ENCODE measurements at places on chromosomes 1 and 21.

GRCh38 chr1:170049176-170049800, 25.2 kb downstream of the KIFAP3 start:
- DNase-seq: no peak

- DNase-seq: no peak
Observed at GRCh38 chr1:15676010-15676409, 8.1 kb upstream of the PLEKHM2 start.

DNA sequence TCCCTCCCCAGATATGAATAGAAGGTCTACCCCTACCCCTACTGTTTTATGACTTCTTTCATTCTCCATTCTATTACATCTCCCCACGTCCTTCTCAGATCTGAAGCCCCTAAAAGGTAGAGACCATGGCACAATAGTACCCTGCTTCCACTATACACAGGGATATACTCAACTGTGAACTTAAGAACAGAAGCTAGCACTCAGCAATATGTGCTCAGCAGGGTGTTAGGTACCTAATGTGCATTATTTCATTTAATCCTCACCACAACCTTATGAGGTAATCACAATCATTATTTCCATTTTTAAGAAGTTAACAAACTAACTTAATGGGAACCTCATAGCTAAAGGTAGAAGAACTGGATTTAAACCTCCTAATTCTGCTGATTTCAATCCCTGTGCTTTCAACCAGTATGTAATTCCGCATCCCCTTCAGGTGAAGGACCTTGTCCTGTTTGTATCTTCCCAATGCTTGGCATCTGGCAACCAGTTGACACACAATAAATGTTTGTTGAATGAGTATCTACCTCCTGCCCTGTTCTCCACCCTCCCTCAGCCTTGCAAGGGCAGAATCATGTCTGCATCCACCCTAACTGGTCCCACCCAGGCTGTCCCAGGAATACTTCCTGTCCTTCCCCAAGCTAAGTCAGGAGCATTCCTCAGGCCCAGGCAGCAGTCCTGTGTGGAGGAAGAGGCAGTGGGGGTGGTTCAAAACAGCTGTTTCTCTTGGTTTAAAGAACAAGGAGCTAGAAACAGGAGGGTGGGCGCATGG, 6.5 kb downstream of the DENND2D start:
- no peak for DNase-seq

DNA sequence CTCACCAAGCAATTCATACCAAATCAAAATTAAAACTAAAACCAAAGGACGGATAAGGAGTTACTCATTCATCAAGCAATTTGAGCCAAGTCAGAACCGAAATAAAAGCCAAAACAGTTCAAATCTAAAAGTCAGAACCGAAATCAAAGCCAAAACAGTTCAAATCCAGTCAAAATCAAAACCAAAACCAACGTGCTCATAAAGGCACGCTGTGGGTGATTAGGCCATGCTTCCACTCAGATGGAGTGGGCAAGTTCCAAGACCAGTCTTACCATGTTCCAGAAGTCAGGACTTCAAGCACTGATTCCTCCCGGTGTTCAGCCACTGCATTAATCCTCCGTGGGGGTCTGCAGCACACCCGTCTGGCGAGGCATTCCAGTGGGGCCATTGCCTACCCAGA, 409.3 kb downstream of the TGFB2 start:
- DNase-seq: no peak

DNA sequence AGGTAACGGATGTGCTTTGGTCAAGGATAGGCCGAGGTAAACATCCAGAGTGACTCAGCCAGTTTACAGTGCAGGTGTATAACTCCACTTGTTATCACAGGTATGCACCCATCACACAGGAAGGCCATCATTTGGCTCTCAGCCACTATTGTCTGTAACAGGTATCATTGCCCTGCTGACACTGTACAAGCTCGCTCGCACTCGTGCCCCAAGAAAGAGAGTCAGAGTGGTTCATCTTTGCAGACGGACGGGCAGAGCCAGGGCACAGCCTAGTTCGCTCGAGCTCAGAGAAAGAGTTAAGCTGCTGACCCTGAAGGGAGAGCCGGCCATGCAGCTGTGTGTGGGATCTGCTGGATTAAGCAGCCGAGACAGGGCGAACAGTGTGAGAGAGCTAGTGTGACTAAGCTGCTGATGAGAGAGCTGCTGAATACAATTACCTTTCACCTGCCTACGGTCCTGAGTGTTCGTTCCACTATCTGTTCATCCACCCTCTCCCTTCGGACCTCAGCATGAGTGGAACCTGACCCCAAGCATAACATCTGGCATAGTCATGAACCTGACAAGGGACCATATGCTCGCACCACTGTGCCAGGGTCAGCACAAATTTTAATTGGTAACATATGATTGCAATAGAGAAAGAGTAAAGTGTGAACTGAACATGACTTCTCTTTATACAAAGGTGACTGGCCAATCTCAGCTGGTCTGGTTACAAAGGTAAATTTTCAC, 27.0 kb upstream of the LYPD8 start:
- no peak for DNase-seq

DNA sequence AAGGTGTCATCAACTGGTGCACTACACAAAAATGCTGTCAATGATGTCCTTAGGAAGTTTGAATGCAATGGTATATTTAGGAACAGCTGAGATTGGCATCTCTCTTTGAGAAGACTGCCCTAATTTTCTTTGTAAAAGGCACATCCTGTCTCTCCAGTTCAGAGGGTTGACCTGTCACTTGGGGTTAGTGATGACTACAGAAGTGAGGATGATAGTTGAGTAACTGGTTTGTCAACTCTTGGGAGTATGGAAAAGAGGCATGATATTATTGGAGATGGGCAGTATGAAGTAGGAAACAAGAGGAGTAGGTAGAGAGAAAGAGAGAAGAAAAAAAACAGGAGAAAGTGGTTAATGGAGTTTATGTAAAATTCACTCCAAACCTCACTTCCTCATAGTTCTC, 40.4 kb upstream of the PIGC start:
- DNase-seq: no peak

DNA sequence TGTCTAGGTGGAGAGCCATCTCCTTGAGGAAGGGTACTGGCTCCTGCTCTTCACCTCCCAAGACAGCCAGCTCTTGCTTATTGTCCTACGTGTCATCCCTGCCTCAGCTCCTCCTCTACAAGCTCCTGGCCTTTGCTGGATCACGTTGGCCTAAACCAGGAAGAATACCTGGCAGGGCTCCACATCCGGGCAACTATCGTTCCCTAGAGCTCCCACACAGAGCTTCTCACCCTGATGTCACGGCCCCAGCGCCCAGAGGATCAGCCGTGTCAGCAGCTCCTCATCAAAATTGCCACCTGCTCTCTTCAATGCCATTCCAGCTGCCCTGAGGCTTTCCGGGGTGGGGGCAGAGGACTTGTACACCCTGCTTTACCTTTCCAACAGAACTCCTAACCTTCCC, 1.9 kb upstream of the TPM3 start:
- no peak for DNase-seq

GRCh38 chr1:35030756-35031446, 844 bp downstream of the ZMYM6 start:
- no peak for DNase-seq

DNA sequence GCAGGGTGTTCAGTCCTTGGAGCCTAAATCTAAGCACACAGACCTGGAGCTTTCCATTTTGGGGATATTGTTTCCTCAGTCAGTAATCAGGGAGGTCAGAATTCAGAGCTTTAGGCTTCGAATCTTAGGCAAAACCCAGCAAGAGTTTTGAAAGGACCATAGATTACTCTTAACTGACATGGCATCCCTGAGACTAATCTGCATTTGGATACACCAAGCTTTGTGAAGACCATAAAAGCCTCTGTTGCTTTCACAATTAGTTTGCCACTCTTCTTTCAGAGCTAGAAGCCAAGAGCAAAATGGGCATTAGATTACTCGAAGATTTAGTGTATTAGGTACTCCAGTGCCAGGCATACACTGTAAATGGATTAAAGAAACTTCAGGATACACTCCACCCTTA, 131.8 kb upstream of the GREM2 start:
- no peak for DNase-seq

GRCh38 chr1:15172405-15173259, 19.1 kb downstream of the TMEM51 start:
- no peak for DNase-seq

DNA sequence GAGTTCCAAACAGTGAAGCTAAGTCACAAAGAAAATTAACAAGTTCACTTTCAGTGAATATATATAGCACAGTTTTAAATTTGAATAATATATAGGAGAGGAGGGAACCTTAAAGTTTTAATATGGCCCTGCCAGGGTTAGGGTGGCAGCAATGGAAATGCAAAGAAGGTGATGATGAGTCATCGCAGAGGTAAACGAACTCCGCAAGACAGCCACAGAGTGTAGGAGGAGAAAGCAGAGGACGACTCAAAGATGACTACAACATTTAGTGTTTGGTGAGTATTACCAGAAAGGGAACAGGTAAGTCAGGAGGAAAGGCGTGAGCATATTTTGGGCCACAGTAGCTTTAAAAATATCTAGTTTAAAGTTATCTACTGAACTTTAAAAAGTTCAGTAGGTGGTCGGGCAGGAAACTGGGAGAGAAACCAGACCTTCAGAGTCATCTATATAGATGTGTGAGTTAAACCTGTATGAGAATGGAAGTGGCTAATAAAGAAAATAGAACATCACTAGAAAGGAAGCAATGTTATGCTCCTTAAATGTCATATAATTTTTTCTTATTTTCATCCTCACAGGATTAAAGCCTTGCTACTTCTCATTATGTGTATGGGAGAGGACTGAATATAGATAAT, 75.7 kb downstream of the UCHL5 start:
- DNase-seq: no peak

DNA sequence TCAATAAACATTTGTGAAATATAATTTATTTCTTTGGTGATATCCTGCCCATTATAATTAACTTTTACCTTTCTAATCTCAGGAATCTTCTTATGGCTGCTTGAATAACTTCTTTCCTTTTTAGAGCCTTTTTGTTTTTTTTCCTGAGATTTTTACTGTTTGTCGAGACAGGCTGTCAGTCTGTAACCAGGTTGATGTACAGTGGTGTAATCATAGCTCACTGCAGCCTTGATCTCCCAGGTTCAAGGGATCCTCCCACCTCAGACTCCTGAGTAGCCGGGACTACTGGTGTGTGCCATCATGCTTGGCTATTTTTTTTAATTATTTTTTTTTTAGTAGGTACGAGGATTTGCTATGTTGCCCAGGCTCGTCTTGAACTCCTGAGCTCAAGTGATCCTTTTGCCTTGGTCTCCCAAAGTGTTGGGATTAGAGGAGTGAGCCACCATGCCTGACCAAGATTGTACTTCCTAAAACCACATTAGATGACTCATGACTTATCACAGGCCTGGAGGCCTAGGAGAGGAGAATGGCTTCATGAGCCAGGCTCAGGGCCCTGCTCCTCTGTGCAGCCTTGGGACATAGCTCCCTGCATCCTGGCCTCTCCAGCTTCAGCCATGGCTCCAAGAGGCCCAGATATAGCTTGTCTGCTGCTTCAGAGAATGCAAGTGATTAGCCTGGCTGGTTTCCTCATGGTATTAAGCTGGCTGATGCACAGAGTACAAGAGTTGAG, 48.6 kb downstream of the CTH start:
- DNase-seq: no peak

- DNase-seq: no peak
Observed at GRCh38 chr1:88566615-88567387, 117.3 kb upstream of the PKN2 start.

DNA sequence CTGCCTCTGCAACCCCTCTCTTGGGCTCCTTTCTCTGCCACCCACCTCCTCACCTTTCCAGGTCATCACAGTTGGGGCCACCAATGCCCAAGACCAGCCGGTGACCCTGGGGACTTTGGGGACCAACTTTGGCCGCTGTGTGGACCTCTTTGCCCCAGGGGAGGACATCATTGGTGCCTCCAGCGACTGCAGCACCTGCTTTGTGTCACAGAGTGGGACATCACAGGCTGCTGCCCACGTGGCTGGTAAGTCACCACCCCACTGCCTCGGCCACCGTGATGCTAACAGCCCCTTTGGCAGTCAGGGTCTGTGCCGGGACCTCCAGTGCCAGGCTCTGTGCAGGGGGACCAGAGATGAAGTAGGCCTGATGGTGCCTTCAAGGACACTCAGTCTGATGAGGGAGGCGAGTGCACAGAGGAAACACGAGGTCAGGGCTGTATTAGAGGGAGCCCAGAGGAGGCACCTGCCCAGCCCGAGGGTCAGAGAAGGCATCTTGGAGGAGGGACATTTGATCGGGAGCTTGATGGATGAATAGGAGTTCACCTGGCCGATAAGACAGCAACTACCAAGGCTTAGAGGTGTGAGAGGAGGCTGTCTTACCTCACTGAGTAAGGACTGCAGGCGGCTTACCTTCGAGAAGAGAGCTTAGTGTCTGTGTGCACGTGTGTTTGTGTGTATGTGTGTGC, 18.1 kb downstream of the PCSK9 start:
- no peak for DNase-seq

- DNase-seq: no peak
Observed at GRCh38 chr21:43917515-43918384, 52.7 kb downstream of the AGPAT3 start.

GRCh38 chr1:81802457-81802706, 1.6 kb downstream of the ADGRL2 start:
- DNase-seq: no peak

Measured in COR-L47 (cell line).